ENCODE measurements at places on chromosomes 4 and X.

DNA sequence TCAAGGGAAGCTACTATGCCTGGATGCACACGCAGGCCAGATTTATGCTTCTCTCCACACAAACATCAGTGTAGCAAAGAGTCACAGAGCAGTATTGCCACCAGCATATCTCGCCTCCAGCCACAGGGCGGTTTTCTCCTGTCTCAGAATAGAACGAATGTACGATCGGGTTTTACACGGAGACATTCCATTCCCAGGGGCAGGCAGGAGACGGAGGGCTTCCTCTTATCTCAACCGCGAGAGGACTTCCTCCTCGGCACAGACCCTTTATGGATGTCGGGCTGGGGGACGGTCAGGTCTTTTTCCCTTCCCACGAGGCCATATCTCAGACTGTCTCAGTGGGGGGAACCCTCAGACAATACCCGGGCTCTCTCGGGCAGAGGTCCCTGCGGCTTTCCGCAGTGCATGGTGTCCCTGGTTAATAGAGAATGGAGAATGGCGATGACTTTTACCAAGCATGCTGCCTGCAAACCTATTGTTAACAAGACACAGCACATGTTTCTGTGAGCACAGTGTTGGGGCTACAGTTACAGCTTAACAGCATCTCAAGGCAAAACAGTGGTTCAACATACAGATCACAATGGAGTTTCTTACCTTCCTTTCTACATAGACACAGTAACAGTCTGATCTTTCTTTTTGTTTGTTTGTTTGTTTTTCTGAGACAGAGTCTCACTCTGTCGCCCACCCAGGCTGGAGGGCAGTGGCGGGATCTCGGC lies 24.1 kb downstream of the CSF2RA start:
- no peak for DNase-seq

DNA sequence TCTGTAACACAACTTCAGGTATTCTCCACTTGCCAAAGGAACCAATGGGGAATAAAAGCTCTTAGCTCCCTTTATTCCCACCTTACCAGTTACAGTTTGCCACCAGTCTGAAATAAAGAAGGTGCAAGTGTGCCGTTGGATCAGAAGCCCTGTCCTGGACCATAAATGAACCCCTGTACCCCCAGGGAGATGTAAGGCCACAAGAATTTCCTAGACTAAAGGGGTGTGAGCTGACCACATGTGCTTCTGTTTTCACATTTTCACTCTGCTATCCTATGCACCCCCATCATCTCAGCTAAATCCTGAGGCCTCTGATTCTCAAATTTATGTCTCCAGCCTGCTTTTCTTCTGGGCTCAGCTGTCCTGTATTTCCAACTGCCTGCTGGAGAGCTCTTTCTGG lies 221.2 kb downstream of the SPRY1 start:
- no peak for DNase-seq

DNA sequence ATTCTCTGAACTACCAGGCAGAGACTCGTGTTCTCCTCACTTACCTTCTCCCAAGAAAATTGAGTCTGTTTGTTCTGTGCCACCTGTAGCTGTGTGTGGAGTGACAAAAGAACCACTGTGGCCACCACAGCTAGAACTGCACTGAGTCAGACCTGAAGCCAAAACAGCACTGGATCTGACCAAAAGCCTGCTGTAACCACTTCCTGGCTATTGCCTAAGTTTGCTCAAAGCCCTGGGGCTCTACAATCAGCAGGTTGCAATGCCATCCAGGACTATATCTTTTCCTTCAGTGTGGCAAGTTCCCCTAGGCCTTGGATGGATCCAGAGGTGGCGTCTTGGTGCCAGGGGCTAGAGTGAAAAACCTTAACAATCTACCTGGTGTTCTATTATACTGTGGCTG lies 449.1 kb downstream of the FAM133A start:
- no peak for DNase-seq

DNA sequence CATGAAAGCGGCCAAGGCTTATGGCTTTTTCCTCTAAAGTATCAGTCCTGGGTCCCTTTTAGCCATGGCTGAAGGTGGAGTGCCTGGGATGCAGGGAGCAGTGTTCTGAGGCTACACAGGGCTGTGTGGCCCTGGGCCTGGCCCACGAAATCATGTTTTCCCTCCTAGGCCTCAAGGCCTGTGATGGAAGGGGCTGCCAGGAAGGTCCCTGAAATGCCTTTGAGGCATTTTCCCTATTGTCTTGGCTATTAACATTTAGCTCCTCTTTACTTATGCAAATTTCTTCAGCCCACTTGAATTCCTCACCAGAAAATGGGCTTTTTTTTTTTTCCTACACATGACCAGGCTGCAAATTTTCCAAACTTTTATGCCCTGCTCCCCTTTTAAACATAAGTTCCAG lies 657.0 kb downstream of the DACH2 start:
- DNase-seq, result no peak

- DNase-seq, result peak; percentile 57
These were observed 74.0 kb downstream of the GALNT7 start for GRCh38 chr4:173242466-173243250.

- no peak for DNase-seq
These were observed 67.1 kb upstream of the GUCY1A1 start for GRCh38 chr4:155599596-155599995.
